Esophagus squamous epithelium (tissue), 5 donors: ENCODE measurements at places on chromosomes 2 and 18.
A peak's percentile ranks its signal among the peaks of the same experiment; 100 is the strongest.

DNA sequence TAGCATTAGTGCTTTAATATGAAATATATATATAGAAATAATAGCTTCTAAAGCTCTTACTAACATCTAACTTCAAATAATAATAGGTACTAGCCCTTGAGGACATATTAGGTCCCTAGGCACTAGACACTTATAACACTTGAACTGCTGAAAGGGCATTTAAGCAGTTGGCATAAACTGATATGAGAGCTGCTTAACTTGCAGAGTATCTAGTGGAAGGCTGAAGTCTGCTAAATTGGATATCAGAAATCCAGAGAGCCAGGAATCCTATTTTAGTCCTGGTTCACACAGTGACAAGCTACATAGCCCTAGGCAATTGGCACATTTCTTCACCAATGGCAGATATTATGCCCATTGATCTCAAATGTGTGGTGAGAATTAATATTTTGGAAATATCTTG is 326.9 kb upstream of the UBE2E3 start:
- no peak for DNase-seq

DNA sequence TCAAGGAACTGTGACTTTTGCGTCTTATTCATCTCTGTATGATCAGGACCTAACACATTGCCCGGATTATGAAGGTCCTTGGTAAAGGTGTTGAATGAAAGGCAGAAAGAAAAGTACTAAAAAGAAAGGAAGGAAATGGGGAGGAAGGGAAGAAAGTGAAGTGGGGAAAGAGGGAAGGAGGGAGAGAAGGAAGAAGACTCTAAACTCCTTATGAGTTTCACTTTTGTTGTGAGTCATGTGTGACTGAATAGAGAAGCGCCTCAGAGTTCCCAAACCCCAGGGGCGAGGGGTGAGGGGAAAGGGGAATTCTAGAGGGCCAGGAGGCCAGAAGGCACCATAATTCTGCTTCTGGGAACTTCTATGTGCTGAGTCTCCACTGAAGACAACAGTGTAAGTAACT is 30.9 kb upstream of the OSBPL6 start:
- no peak for DNase-seq

DNA sequence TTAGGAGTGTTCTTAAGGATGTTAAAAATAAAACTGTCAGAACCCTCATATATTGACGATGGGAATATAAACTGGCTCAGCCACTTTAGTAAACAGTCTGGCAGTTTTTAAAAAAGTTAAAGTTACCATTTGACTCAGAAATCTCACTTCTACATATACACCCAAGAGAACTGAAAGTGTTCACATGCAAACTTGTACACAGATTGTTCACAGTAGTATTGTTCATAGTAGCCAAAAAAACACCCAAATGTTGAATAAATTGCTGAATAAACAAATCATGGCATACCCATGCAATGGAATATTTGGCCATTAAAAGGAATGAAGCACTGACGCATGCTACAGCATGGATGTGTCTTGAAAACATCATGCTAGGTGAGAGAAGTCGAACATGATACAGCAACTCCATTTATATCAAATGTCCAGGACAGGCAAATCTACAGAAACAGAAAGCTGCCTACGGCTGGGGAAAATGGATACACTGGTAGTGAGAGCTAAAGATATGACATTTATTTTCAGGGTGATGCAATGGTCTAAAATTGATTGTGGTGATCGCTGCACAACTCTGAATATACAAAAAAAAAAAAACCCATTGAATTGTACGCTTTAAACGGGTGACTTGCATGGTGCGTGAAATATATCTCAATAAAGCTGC is 10.1 kb downstream of the RPL31 start:
- no peak for DNase-seq

GRCh38 chr2:1512321-1513289 is 99.3 kb downstream of the TPO start:
- DNase-seq: no peak

DNA sequence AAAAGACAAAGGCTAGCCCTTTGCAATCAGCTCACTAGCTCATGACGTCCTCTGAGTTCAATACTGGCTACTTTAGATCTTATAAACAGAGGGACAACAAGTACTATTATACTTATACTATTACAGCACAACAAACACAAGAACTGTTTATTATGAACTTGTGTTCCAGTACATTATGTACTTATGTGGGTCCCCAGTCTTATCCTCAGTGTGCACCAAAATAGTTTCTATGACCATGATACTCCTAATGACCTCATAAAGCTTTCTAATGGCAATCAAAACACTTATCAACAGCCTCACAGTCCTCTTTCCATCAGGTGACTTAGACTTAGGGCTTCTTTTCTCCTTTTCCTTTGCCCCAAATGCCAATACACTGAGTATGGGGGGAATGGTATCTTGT is 614.4 kb downstream of the CNTNAP5 start:
- no peak for DNase-seq

DNA sequence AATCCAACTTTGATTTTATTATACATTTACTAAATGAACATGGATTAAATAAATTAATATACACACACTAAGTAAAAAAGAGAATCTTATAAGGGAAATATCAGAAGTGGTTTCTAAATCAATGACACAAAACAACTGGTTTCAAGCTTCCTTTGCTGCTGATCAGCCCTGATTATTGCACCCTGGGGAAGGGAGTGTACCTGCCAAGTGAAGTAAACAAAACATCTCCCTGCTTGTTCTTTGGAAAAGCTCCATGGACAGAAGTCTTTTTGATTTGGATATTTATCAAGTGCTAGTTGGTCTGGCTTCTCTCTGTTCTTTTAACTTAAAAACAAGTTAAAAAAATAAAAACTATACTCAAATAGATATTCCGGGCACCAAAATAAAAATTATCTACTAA is 190.1 kb downstream of the PDE11A start:
- DNase-seq: no peak

DNA sequence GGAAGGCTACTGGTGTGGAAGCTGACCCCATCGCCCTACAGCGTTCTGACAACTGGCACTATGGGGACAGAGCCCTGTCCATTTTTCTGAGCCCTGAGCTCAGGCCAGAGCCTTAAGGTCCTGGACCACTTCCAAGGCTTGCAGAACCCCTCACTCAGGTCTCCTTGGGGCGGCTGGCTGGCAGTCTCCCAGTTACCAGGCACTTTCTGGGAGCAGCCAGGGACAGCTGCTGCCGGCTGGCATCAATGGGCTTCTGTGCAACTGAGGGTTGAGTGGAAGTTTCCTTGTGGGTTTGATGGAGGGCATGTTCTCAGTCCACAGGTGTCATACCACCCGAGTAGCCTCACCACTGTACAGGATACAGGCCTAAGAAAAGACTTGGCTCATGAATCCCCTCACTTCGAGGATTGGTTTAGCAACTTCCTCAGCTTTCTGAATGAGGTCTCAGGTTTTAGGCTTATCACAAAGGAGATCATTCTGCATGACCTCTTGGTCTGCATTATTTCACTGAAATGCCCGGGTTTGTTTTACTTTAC is 27.4 kb upstream of the WIPF1 start:
- DNase-seq: no peak

DNA sequence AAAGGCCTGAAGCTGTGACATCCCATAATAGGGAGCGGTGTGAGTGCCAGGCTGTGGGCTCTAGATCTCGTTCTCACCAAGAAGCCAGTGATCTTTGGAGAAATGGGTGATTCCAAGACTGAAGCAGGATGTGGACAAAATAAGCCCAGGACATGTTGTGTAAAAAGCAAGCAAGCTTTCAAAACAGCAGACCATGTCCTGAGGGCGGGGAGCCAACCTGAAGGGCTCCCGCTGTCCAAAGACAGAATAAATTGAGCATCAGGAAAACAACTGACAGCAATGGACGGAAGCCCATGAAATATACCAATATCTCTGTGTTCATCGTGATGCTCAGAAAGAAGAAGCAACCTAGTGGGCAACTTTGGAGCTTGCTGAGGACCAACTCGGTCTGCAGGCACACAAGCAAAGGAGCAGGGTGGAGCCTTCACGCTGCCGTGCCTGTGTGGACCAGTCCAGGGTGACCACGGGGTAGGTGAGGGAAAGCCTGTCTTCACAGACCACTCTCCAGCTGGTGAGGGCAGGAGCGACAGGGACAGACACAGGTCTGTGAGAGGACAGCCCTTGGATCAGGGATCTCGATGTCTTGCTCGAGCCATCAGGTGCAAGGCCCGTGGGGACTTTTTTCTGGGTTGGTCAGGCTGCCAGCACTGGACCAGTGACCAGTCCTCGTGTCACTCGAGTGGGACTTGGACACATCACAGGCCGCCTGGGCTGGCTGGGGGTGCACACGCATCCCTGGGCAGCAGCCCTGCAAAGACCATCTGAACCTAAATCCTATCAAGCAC is 21.5 kb downstream of the MTERF4 start:
- DNase-seq: no peak

DNA sequence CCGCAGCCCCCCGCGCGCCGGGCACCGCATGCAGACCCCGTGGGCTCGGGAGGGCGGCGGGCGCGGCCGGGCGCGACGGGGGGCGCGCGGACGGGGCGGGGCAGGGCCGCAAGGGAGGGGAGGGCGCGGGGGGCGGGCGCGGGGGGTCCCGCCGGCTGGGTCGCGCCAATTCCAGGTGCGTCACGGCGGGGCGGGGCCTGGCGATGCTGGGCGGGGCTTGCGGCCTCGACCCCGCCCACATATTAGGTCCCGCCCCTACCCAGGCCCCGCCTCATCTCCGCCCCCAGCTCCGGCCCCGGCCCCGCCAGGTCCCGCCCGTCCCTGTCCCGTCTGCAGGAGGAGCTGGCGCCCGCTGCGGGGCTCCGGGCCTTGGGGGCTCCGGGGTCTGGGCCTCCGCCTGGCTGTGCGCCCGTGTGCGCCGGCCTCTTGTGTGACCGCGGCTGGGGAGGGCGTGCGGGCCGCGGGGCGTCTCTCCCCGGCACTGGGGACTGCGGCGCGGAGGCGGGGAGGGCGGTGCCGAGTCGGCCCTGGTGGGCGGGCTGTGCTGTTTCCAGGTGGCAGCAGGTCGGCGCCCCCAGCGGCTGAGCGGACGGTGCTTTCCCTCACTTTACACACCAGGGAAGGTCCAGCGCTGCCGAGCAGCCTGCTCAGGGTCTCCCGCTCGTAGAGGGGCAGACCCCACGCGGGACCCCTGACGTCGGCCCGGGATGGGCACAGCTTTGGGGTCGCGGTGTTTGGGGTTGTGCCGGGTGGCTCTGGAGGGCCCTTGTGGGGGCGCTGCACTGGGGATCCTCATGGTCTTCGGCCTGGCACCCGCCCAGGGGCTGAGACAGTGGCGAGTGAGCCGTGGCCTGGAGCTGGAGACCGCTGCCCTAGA is 554 bp downstream of the ING5 start:
- DNase-seq: peak; percentile 75

- DNase-seq: no peak
Observed at GRCh38 chr2:105611811-105612424, 132.8 kb upstream of the NCK2 start.

GRCh38 chr18:21820033-21820810 is 79.6 kb downstream of the MIB1 start:
- DNase-seq: no peak

- no peak for DNase-seq
Observed at GRCh38 chr2:15795426-15795825, 144.9 kb upstream of the MYCN start.

GRCh38 chr2:37319754-37320609 is 4.7 kb downstream of the PRKD3 start:
- no peak for DNase-seq

GRCh38 chr2:157414050-157414449 is 29.8 kb downstream of the CYTIP start:
- DNase-seq: no peak
